ENCODE measurements at places on chromosomes 2 and 18.

DNA sequence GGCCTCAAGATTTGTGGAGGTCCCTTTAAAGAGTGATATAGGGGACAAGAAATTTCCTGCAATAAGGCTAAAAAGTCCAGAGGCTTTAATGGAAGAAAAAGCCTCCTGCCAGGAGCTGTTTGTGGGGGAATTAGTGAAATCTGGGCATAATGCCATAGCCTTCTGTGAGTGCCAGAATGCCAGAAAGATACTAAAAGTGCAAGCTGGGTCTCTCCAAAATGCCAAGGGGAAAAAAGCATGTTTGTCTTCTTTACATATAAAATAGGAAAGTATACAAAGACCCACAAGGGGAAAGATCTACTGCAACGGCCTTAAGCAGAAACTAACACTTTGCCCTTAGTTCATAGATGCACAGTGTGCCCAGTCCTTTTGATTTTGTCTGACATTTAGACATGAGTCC is 647.7 kb upstream of the ZNF804A start:
- no peak for DNase-seq

- DNase-seq: no peak
These were observed 47.4 kb downstream of the RHOB start for GRCh38 chr2:20494241-20494640.

DNA sequence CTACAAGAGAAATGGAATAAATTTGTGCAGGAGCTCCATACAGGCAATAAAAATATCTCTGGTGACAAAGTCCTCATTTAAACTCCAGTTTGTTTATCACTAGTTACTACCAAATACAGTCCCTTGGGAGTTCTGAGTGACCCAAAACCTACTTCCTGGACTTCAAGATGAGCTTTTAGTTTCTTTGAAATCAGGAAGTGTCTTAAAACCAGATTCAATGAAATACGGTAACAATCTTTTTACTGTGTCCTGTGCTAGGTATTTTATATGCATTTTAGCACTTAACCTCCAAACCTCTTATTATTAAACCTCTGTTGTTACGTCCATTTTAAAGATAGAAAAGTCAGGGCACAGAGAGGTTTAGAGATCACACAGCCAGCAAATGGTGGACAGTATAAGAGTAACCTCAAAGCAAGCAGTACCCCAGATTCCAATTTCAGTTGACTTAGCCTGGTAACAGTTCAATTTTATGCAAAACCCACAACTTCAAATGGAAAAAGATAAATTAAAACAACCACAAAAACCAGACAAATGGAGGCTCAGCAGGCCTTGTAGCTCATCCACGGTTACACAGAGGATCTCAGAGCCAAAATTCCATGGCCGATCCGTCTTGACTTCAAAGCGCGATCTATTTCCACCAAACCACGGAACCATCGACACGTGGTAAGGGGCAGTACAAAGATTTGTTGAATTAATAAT is 1.3 kb upstream of the KCMF1 start:
- no peak for DNase-seq

GRCh38 chr2:21552981-21553380 is 429.2 kb downstream of the TDRD15 start:
- DNase-seq: no peak
